ENCODE measurements at places on chromosomes 16 and 17. TPM values are rescaled to one million over a fixed set of nuclear protein-coding genes. Genes with fewer than 3 reads are reported as not detected.

The DNAI2 gene
- not detected for total RNA-seq

The HBQ1 gene
- total RNA-seq: 0.44 TPM

The SPN gene
- not detected for total RNA-seq

The FOXC2 gene
- 1.2 TPM for total RNA-seq

The GLYR1 gene
- total RNA-seq: 62.0 TPM
